Epithelial cell of prostate (primary cell): ENCODE measurements at places on chromosomes 7 and 10.
A peak's percentile ranks its signal among the peaks of the same experiment; 100 is the strongest.

DNA sequence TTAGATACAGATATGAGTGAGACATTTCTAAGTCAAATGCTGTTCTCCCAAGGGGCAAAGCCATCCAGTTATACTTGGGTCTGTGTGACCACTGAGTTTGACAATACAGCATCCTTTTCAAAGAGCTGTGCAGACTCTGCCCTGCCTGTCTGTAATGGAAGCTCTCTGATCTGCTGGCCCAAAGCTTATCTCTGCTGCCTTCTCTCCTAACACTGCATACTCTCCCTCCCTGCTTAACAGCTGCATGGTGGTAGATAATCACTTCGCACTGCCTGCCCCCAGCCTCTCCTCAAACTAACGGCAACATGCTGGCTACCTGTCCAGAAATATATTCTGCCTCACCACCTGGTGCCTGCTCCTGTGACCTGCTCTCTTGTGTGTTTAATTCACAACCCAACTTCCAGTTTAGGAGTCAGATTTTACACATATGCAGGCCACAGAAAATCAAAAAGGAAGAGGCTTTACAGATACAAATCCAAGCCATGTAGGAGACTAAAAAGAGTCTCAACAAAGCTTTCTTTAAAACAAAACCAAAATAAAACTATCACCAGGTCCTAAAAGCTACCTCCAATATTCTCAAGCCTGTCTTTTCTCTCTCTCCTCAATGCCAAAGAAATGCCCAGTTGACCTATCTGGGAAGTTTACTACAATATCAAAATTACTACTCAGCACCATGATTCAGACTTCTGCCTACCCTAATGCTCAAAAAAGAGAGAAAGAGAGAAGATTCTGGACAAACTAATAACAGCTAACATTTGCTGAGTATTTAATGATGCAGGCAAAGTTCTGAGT, 145.6 kb downstream of the RELN start:
- DNase-seq, result no peak

- no peak for DNase-seq
These were observed 43.4 kb upstream of the PPP2R2D start for GRCh38 chr10:131857156-131858117.

DNA sequence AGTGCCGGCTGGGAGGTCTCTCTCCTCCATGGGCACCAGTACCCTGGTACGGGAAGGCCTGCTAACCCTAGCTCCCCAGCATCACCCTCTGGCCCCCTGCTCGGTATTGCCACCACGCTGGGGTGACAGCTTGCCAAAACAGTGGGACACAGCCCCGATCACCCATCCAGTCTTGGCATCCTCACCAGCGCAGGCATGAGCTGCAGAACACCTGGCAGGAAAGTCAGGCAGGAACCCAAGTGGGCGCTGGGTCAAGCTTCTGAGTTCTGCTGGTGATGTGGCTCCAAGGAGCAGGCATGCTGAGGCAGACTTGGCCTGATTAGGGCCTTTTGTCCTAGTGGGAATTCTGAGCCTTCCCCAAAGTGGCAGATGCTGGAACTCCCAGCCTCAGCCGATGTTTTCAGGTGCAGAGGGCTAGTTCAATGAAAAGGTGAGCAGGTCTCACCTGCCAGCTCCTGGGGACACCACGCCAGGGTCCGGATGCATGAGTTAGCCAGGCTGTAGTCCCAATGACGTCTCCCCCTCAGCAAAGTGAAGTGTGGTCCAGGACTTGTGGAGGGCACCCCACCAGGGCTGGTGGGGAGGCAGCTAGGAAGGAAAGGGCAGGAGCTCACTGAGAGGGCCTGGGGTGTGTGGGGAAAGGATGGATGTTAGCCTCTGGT, 8.5 kb upstream of the ZNF22 start:
- no peak for DNase-seq

DNA sequence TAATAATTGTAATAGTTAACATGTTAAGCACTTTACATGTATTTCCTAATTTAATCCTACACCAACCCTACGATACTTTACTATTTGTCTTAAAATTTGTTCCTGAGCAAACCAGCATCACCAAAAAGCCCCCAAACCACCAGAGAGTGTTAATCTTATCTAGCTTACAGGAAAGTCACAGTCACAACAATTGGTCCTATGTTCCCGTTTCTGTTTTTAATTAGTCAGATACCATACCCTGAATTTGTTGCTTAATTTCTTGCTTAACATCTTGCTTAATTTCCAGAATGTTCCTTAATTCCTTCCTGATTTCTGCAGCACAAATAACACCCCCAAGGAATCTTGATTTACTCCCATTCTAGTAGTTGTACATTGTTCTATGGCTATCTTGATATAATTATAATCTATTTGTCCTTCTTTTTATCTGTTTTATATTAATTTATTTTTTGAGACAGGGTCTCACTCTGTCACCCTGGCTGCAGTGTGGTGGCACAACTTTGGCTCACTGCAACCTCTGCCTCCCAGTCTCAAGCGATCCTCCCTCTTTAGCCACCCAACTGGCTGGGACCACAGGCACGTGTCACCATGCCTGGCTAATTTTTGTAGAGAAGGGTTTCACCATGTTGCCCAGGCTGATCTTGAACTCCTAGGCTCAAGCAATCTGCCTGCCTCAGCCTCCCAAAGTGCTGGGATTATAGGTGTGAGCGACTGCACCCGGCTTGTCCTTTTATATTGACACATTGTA, 6.6 kb upstream of the PDSS1 start:
- DNase-seq, result no peak

DNA sequence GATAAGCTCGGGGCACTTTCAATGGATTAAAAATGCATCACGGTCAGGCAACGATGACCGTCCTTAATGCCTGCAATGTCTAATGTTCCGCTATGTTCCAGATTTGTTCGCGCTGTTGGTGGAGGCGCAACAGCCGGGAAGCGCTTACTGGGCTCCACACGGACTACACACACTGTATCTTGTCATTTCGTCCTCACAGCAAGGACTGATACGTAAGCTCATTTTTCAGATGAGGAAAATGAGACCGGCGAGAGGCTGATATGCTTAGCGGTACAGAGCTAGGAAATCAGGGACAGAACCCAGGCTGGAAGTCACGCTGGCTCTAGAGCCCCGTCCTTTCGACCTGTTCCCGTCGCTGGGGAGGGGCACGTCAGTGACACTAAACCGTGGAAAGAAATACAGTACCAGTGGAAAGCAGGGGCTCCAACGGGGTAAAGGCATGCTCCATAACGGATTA, 670 bp downstream of the TPK1 start:
- no peak for DNase-seq

- DNase-seq, result peak; percentile 93
These were observed 108.9 kb downstream of the RNLS start for GRCh38 chr10:88473989-88474883.

GRCh38 chr10:95935429-95935828, 27.7 kb downstream of the CC2D2B start:
- no peak for DNase-seq

GRCh38 chr7:155683714-155684113, 39.3 kb downstream of the RBM33 start:
- no peak for DNase-seq

GRCh38 chr10:103765981-103766380, 89.4 kb downstream of the SH3PXD2A start:
- DNase-seq, result no peak

DNA sequence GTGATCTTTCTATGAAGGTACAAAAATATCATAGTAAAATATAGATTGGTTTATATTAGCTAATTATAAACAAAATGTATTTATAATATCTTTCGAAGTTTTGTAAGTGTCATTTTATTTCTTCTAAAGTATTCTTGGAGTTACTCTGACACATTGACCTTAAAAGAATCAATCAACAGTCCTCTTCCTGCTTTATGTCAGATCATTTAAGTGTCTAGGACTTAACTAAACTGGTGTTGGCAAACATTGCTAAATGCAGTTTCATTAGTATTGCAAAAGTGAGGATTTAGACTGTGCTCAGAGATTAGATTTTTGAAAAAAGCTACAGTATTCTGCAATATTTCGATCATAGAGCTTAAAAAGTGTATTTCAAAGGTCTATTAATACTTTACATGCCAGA, 10.3 kb downstream of the GLCCI1 start:
- DNase-seq, result no peak

DNA sequence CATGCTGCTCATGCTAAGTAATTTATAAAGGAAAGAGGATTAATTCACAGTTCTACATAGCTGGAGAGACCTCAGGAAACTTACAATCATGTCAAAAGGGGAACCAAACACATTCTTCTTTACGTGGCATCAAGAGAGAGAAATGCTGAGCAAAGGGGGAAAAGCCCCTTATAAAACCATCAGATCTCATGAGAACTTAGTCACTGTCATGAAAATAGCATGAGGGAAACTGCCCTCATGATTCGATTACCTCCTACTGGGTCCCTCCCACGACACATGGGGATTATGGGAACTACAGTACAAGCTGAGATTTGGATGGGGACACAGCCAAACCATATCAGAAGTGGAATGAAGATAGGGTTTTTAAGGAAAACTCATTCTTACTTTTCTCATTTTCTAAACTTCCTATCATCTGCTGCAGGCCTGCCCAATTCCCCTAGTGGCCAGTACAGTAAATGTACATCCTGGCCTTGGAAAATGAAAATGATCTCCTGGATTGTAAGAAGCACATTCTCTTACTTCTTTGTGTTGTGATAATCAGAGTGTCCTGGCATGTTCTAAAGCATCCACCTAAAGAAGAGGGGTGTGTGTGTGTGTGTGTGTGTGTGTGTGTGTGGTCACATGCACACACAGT, 421.5 kb downstream of the LRMDA start:
- DNase-seq, result no peak

DNA sequence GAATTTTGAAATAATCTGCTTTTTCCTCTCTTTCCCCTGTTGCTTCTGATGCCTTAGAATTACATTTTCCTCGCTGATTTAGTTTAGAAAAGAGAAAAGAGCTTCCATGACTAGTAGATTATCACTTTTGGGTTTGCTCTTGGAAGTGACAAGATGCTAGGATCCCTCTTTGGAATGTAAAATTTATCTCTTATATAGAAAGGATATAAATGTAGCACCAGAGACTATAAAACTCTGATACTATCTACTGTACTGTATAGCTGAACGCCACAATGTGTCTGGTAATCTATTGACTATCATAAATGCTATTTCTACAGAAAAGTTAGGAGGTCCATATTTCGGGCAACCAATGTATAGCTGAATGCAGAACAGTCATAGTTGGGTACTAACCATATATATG, 1.1 kb upstream of the HDAC9 start:
- no peak for DNase-seq

GRCh38 chr10:121102706-121103105, 251.5 kb downstream of the WDR11 start:
- DNase-seq, result no peak

DNA sequence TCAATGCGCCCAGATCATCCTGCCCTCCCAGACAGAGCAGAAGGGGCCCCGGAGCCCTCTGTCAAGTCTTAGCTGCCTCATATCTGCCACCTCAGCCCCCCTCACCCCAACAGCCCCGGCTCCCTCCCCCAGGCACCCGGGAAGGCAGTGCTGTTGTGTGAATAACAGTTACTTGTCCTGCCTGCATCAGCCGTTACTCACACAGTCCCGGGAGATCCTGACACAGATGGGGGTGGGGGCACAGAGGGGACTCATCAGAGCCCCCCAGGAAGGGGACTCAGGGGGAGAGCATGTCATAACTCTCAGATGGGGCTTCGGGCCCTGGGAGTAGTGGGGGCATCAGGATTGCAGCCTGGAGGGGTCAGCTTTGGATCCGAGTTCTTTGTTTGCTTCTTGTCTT, 12.4 kb upstream of the SERPINE1 start:
- DNase-seq, result no peak

DNA sequence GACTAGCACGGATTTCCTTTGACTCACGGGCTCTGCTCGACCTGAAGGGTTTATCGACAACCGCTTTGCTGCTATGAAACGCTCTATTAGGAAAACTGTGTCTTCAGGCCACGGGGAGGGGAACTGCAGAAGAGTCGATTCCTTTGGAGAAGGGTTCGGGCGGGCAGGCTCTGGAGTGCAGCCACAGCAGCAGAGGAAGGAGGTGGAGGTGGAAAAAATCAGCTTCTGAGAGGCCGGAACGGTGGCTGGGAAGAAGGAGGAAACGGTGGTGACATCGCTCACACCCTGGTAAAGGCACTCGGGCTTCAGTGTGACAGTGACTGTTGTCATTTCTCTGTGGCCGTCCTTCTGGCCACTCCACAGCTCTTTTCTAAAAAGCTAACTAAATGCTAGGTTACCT, 64.6 kb upstream of the MGMT start:
- DNase-seq, result no peak

GRCh38 chr10:80855348-80855971, 317.8 kb downstream of the SH2D4B start:
- no peak for DNase-seq

DNA sequence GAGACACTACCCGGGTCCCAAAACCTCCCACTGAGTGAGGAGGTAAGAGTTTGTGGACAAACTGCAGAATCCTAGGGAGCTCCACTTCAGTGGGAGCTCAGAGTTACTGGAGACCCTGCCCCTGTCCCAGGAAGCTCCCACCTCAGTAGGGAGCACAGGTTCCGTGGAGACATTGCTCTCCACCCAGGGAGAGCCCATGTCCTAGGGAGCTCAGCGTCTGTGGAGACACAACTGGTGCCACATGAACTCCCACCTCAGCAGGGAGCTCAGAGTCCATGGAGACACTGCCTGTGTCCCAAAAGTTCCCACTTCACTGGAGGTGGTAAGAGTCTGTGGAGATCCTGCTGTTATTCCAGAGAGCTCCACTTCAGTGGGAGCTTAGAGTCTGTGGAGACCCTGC, 6.3 kb downstream of the MYO1G start:
- DNase-seq, result no peak

DNA sequence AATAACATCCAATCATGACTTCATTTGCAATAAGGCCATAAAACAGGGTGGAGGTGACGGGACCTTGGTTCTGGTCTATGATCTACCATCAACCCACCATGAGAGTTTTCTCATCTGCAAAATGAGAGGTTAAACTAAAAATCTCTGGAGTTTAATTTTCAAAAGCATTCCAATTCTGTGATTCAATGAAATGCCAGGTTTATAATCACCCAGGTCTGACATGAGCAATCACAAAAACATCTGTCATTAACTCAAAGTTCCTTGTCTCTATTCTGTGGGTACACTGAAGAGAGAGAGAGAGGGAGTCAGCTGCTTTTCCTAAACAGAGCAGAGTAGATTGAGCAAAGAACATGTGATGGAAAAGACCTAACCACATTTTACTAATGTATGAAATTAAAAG, 75.4 kb downstream of the NUDCD3 start:
- peak; percentile 6 for DNase-seq

GRCh38 chr10:32906595-32906994, 51.4 kb downstream of the ITGB1 start:
- DNase-seq, result no peak

DNA sequence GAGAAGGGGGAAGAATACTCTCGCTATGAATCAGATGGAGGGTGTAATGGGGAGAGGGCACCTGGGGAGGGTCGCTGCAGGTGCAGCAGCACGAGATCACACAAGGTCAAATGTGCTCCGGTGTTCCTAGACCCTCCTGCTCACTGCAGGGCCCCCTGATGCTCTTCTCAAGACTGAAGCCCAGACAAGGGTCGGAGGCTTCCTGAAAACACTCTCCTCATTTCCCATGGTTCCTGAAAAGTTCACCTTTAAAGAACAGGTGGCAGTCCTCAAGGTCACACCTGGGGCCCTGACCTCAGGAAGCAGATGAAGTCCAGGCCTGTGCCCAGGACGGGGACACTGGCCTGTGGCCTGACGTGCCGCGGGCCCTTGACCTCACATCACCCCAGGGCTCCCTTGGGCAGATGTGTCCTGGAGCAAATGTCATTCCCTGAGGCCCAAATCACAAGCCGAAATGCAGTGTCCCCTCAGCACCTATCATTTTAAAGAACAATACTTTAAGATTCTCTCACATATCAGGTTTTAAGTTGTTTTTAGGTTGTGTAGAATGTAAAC, 289.8 kb downstream of the GLRX3 start:
- DNase-seq, result no peak

GRCh38 chr10:110514848-110515247, 17.1 kb downstream of the DUSP5 start:
- DNase-seq, result no peak
